ENCODE measurements at places on chromosomes 12 and 14. TPM values are rescaled to one million over a fixed set of nuclear protein-coding genes. Genes with fewer than 3 reads are reported as not detected.

The PIK3C2G gene
- not detected for total RNA-seq

The TEX52 gene
- total RNA-seq: not detected

The GZMH gene
- total RNA-seq: not detected

- DNase-seq: no peak
These were observed 265.8 kb downstream of the CPNE8 start for GRCh38 chr12:38639625-38640024.

DNA sequence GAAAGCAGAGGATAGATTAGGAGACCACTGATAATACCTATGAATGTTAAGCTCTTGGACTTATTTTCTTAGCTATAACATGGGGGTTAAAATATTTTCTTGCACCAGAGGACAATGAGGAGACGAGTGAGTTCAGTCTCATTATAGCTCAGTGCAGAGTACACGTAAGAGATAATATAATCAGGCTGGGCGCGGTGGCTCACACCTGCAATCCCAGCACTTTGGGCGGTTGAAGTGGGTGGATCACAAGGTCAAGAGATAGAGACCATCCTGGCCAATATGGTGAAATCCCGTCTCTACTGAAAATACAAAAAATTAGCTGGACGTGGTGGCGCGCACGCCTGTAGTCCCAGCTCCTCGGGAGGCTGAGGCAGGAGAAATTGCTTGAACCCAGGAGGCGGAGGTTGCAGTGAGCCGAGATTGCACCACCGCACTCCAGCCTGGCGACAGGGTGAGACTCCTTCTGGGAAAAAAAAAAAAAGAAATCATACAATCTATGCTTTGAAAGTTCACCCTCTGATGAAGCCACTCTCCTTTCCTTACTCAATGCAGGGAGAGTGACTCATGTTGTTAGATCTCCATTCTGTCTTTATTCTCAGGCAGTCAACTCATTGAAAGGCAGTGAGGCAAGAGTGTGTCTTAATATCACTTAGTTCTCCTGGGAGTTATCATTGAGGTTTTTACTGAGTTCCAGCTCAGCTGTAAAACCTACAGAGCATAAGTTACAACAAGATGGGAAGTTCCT lies 134.2 kb downstream of the SYNE2 start:
- DNase-seq: no peak

DNA sequence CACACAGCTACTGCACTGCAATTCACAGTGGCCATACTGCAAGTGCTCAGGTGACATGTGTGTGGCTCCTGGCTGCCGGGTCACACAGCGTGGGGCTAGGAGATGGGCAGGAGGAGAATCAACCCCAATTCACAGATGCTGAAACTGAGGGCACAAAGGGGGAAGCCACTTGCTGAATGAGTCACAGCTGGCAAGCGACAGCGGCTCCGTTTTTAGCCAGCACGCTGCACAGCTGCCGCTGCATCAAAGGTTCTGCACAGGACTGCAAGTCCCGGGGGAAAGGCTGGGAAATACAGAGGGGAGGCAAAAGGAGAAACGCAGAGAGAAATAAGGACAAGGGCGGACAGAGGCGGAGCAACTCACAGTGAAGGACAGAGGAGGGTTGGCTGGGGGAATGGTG lies 57.9 kb downstream of the KDM2B start:
- DNase-seq: no peak

DNA sequence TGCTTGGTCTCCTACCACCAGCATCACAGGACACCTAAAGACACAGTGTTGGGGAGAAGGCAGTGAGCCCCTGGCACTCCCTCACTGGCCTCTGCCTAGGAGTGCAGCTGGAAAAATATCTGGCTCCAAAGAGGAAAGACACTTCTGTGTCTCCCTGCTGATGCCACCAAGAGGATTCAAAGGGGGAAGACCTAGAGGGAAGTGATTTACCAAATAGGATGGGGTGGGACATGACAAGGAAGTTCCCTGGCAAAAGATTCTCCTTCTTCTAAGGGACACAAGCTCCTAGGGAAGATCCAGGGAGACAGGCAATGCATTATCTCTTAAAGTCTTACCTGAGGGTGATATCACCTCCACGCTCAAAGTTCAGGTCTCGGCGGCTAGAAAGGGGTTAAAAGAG lies 6.1 kb downstream of the NDRG2 start:
- DNase-seq: no peak

DNA sequence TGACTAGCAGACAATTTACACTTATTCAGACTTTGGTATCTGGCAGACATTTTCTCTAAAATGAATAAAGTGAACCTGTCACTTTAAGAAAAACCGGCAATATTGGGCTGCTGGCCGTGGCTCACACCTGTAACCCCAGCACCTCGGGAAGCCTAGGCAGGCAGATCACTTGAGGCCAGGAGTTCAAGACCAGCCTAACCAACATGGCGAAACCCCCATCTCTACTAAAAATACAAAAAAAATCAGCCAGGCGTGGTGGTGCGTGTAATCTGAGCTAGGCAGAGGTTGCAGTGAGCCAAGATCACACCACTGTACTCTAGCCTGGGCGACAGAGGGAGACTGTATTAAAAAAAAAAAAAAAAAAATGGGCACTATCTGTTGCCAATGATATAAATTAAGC lies 11.5 kb downstream of the DUSP16 start:
- DNase-seq: no peak

GRCh38 chr14:67749341-67750084 lies 47.8 kb downstream of the RDH12 start:
- DNase-seq: no peak

GRCh38 chr14:106024983-106025604 lies 498.7 kb downstream of the TMEM121 start:
- DNase-seq: no peak

DNA sequence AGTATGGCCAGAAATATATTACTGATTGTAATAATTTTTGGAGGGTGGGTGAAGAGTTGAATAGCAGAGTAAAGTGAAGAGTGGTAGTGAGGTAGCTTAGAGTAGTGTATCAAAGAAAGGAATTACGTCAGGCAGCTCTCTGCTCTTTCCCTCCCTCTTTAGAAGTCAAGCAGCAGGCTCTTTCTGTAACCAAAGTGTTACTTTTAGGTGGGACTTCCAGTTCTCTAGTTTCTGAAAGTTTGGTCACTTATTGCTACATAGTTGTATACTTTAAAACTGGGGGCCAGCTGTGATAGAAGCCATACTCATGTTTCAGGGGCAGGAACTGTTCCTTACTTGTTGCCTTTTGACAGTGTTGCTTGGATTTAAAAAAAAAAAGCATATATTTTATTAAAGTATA lies 30.6 kb downstream of the ATF7IP start:
- DNase-seq: no peak

DNA sequence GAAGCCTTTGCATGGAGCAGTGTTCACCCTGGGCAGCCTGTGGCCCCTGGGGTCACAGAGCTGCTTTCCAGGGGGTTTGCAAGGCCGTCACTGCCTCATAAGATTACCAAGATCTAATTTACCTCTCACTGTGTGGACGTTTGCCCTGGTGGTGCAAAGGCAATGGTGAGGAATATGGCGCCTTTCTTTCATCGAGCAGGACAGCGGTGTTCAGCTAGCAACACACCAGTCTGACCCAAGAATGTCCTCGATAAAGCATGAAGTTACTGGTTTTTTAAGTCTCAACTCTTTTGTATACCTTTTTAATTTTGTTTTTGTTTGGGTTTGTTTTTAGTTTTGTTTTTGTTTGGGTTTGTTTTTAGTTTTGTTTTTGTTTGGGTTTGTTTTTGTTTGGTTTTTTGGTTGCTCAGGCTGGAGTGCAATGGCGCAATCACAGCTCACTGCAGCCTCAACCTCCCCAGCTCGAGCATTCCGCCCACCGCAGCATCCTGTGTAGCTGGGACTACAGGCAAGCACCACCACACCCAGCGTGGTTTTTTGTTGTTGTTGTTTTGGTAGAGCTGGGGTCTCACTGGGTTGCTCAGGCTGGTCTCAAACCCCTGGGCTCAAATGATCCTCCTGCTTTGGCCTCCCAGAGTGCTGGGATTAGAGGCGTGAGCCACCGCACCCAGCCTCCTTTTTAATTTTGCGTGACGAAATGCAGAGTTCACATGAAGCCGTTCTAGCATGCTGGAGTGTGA lies 57.9 kb downstream of the PPP2R5C start:
- DNase-seq: no peak

DNA sequence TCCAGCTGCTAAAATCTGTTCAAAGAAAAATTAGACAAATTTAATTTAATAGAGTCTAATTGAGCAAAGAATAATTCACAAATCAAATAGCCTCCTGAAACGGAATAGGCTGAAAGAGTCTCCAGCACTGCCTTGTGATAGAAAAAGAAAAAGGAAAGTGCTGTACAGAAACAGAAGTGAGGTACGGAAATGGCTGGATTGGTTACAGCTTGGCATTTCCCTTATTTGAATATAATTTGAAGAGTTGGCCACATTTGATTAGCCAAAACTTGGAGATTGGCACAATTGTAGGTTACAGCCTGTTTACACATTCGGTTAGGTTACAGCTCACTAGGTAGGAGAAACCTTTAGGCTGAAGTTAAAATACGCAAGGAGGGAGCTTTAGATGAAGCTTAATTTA lies 24.8 kb upstream of the PCED1B start:
- no peak for DNase-seq

GRCh38 chr14:20503898-20504297 lies 1.4 kb upstream of the RNASE10 start:
- no peak for DNase-seq

DNA sequence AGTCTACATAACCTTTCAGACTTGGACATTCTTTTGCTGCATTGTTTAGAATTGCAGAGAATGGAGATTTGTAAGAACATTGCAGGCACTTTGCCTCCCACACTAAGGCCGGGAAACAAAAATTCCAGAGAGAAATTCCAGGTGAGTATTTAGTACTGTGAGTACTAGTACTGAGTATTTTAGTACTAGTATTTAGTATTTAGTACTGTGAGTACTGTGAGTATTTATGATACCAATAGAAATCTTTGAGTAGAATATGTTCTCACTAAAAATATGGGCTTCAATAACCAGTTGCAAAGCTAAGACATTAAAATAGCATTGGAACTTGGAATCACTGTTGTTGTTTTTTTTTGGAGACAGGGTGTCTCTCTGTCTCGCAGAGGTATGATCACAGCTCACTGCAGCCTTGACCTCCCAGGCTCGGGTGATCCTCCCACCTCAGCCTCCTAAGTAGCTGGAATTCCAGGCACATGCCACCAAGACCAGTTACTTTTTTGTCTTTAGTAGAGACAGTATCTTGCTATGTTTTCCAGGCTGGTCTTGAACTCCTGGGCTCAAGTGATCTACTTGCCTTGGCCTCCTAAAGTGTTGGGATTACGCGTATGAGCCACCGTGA lies 5.3 kb upstream of the HAUS4 start:
- no peak for DNase-seq

GRCh38 chr12:2341871-2342270 lies 289.1 kb downstream of the CACNA1C start:
- DNase-seq: no peak

GRCh38 chr14:91416744-91417119 lies 888 bp downstream of the CCDC88C start:
- peak; percentile 51 for DNase-seq

- no peak for DNase-seq
These were observed 119.7 kb upstream of the PARP11 start for GRCh38 chr12:3992945-3993344.

DNA sequence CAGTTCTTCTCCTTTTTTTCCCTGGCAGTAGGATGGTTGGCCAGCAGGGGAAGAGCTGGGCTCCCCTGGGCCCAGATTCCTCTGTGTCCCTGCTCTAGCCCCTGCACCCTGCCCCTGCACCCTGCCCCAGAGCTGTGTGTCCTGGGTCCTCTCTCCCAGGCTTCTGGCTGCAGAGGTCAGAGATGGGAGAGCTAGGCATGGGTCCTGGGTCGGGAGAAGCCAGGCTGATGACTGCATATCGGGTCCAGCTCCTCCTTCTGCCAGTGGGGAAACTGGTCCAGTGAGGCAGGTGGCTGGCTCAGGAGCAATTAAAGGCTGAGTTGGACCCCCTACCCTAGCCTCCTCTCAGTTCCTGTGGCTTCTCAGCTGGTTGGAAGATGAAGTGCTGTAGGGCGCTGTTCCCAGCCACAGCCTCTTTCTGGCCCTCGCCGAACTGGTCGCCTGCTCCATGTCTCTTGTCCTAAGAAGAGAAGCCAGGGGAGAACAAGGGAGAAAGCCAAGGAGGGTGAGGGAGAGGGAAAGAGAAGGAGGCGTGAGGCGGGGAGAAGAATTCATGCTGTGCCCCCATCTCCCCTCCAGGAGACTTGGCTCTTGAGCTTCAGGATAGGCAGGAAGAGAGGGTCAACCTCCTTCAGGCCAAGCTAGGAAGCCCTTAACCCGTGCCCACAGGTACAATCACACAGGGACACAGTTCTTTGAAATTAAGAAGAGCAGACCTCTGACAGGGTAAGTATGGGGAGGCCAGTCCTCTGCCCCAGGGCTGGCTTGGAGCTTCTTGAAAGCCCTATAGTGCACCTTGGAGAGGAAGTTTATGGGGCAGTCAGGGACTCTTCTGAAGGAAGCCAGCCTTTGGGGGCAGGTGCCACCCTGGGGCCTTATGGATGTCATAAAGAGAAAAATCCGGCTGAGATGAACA lies 9.5 kb downstream of the VASH1 start:
- no peak for DNase-seq

DNA sequence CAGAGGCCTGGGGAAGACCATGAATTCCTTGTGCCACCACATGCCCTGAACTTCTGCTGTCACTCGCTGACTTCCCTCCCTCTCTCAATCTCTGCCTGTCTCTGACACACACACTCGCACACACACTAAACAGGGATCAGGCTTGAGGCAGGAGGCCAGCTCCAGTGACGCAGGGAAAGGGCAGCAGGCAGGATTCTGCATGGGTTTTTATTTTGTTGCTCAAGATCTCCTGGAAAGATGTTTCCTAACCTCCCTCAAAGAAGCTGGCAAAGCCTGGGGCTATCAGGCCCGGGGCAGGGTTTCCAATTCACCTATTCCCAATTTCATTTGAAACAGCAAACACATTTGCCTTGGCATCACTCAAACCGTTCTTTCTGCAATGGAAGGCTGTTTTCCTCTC lies 27.7 kb upstream of the PEX5 start:
- DNase-seq: no peak

GRCh38 chr12:27595231-27595642 lies 71.2 kb downstream of the PPFIBP1 start:
- DNase-seq: peak; percentile 72

DNA sequence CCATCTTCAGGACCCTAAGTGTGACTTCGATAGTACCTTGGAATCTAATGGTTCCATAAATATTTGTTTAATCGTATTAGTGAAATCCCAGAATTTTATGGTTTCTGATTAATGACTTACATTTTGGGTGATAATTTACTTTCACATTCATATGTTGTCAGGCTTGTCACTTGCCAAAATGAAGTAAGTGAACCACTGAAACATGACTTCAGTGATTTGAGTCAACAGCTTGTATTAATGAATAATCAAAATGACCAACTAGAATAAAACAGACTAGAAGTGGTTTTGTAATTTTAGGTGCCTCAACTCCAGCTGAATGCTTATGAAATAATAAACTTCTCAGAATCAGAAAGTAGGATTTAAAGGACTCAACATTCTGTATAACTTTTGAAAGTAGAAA lies 517.1 kb downstream of the PRKD1 start:
- DNase-seq: no peak
